ENCODE measurements at places on chromosomes 3 and 15.

DNA sequence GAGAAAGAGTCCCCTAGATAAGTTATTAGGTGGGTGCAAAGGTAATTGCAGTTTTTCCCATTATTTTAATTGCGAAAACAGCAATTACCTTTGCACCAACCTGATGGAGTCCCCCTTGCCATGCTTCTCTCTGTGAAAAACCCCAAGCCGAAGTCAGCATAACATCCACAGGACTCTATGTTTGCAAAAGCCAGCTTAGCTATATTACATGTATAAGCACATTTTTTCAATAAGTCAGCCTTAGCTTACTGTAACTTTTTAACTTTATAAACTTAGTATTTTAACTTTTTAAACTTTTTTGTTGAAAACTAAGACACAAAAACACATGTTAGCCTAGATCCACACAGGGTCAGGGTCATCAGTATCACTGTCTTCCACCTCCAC is 21.4 kb upstream of the MUC20 start:
- DNase-seq: no peak

GRCh38 chr3:171018156-171018935 is 8.2 kb downstream of the SLC2A2 start:
- no peak for DNase-seq

DNA sequence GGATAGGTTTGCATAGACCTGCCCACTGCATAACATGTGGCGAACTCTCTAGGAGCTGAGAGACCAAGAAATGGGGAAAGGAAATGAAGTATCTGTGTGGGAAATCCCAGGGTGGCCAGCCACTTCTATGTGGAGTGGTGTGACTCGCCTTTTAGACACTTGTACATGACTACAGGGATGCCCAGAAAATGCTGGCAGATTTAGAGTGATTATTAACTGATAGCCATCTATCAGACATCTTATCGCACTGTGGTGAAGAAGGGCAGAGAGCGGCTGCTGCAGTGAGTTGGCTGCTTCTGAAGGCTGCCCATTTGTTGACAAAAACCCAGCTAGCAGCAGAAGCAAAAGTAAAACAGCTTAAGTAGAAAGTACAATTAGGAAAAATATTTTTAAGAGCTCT is 18.1 kb upstream of the STAC start:
- DNase-seq: no peak

- no peak for DNase-seq
Measured at GRCh38 chr3:38097446-38098375, 39.2 kb downstream of the ACAA1 start.

- DNase-seq: no peak
Measured at GRCh38 chr15:40016224-40016865, 22.6 kb downstream of the SRP14 start.

GRCh38 chr3:42080453-42080872 is 10.7 kb upstream of the TRAK1 start:
- no peak for DNase-seq

- no peak for DNase-seq
Measured at GRCh38 chr3:54046641-54047214, 75.6 kb upstream of the CACNA2D3 start.

- no peak for DNase-seq
Measured at GRCh38 chr3:193832833-193833413, 239.9 kb downstream of the OPA1 start.

DNA sequence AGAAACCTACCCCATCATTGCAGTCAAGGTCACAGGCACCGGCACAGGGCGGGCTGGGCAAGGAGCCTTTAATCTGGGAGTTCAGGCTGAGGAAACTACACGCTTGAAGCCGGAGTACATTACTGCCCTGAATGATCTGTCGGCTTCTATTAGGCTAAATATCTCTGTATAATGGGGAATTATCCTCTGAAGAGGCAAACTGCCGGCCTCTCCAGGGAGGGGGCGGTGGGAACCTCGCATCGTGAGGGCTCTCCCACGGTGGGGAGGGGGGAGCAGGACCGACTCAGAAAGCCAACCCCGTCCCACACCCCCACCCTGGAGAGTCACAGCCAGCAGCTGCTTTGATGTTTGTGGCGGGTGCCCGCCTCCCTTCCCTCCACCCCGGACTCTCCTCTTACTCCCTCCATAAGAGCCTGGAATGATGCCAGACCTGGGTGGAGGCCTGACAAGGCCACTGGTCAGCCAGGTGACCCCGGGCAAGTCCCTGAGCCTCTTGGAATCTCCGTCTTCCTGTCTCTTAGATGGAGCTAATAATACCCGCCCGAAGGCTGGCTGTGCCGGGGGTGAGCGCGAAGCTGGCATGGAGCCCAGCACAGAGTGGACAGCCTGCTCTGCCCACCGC is 63.4 kb upstream of the LINGO1 start:
- DNase-seq: no peak

- no peak for DNase-seq
Measured at GRCh38 chr3:10395196-10395595, 74.3 kb upstream of the SEC13 start.

DNA sequence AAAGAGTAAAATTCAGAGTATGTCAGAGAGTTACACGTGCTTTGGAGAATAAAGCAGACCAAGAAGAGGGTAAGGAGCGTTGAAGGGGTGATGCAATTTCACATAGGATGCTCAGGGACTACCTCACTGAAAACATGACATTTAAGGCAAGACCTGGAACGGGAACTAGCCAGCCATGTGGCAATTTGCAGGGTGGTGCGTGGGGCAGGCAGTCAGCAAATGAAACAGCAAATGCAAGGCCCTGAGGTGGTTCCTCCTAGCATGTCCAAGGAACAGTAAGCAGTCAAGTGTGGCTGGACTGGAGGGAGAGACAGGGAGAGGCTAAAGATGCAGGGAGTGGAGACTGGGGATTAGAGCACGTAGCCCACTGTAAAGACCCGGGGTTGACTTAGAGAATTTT is 146.1 kb upstream of the LPP start:
- DNase-seq: no peak

GRCh38 chr3:183369117-183369516 is 59.3 kb downstream of the MCF2L2 start:
- DNase-seq: no peak

DNA sequence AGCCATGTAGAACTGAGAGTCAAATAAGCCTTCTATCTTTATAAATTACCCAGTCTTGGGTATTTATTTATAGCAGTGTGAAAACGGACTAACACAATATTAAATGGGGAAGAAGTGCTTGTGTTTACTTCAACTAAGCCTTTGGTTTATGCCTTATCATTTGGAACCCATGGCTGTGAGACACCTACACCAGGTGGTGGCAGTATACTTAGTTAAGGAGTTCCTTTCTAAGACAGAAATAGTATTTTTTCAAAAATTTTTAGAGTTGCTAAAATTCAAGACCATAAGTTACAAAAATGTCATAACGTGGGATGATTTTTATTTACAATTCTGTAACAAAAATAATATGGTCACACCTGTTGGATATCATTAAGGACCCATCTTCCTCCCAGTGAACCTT is 354.5 kb upstream of the SOX14 start:
- DNase-seq: no peak

GRCh38 chr3:111667621-111668239 is 72.6 kb upstream of the ZBED2 start:
- DNase-seq: peak; percentile 44

GRCh38 chr3:17942856-17943255 is 200.4 kb upstream of the TBC1D5 start:
- DNase-seq: no peak

DNA sequence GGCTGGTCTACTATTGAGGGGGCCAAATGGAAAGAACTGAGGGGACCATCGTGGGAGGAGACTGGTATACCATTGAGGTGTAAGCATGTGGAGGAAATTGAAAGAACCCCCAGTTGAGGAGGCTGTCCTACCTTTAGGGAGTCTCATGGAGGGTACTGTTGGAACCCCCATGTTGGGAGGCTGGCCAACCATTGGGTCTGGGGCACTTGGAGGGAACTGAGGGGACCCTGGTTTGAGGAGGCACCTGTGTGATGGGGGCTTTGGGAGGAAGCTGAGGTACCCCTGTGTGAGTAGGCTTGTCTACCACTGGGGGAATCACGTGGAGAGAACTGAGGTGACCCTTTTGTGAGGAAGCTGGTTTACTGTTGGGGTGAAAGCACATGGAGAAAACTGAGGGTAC is 157.5 kb downstream of the FBLN2 start:
- DNase-seq: no peak

- DNase-seq: no peak
Measured at GRCh38 chr3:98545940-98546339, 14.2 kb downstream of the GPR15 start.

GRCh38 chr3:65478551-65479500 is 559.9 kb downstream of the MAGI1 start:
- DNase-seq: no peak

DNA sequence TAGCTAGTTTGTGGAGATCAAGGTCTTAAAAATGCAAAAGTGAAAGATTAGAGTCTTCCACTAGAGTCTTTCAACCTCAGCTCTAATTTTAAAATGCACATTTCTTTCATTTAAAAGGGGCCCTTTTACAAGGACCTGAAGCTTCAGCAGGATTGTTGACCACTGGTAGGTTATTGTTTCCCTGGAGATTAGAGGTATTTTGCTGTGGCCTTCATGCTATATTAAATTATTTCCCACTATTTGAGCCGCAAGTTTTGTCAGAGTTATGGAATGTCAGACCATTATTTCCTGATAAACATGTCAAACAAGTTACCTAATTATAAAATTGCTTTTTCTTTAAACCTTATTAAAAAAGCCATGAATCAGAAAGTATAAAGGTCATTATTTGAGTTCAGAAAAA is 103.1 kb upstream of the CCNL1 start:
- no peak for DNase-seq

DNA sequence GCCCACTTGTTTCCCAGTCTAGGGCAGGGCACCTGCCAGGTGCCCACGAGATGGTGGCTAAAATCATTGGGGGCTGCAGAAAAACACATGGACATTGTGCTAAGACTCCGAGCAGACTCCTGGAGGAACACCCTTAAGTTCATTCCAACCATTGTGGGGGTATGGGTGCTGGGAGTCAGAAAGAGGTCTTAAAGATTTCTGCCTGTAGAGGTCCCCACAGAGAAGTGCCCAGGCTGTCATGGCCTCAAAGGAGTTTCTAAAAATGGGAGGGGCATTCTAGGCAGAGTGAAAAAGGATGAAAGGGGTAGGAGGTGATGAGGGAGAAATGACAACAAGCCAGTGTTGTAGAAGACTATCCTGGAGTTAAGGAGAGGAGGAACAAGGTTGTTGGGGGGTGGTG is 17.1 kb downstream of the RBP1 start:
- DNase-seq: no peak

DNA sequence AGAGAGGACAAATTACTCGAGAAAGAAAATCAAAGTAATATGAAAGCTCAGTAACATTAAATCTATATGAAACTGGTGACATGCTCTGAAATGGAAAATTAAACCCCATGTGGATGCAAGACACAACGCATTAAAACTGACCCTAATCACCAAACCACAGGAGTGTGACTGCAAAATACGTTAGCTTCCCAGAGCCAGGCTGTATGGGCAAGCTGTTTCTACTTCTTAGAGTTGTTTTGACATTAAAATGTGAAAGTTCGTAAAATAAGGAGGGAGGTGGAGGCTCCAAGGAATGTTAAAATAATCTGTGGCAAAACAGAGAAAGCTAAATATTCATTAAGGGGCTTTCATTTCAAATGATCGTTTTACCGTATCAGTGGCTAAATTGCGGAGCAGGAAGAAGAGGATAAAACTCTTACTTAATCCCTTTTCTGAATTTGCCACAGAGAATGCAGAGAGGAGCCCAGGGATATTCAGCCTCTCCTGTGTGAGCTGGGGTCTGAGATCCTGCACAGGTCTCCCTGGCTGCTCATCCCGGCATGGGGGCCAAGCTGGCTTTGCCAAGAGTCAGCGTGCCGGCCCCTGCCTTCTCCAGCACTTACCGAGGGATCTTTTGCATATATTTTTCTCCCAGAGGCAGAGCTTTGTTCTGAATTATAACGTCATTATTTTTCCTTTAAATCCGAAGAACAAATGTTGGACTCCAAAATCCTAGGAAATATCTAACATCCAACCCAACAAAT is 239.8 kb upstream of the THBS1 start:
- no peak for DNase-seq

GRCh38 chr3:189353988-189354889 is 182.5 kb downstream of the TPRG1 start:
- DNase-seq: no peak

DNA sequence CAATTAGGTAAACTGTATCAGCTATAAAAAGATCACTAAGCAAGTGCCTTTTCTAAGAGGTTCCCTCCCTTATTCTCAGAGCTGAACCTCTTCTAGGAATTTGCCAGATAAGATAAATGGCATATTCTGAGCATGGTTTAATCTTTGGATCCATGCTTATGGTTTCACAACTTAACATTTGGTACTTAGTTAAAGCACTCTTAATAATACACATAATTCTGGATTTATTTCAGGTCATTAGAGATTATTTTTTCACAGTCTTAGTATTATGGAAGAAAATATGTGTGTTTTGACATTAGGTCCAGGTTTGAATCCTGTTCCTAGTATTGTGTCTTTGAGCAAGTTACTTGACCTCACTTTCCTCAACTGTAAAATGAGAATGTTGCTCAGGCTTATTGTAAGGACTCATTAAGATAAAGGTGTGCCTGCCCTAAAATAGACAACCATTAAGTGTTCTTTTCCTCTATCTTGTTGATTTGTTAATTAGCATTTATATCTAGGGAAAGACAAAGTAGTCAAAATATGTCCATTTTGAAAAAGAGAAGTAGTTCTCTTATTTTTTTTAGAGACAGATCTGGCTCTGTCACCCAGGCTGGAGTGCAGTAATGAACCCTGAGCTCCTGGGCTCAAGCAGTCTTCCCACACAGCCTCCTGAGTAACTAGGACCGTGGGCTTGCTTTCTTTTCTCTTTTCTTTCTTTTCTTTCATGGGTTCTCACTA is 43.4 kb downstream of the TSC22D2 start:
- no peak for DNase-seq

- no peak for DNase-seq
Measured at GRCh38 chr3:126270145-126270811, 86.9 kb downstream of the KLF15 start.

GRCh38 chr3:7204848-7205156 is 343.9 kb downstream of the GRM7 start:
- DNase-seq: no peak
